Activated CD4-positive, alpha-beta memory T cell treated with anti-CD3 and anti-CD28 coated beads, Interleukin-2, amount 10 ng/mL, durations not matched to agents 7 days and 5 days (primary cell): ENCODE measurements at places on chromosomes 7 and 10. TPM values are rescaled to one million over a fixed set of nuclear protein-coding genes. Genes with fewer than 3 reads are reported as not detected.

HMX2 gene
- total RNA-seq: not detected

BTAF1 gene
- total RNA-seq: 51.3 TPM

PTF1A gene
- total RNA-seq: not detected

FKBP6 gene
- not detected for total RNA-seq

FOXI2 gene
- not detected for total RNA-seq

GRID1 gene
- not detected for total RNA-seq

HOXA4 gene
- total RNA-seq: 0.15 TPM

CPED1 gene
- total RNA-seq: not detected

LLCFC1 gene
- total RNA-seq: not detected

DNA sequence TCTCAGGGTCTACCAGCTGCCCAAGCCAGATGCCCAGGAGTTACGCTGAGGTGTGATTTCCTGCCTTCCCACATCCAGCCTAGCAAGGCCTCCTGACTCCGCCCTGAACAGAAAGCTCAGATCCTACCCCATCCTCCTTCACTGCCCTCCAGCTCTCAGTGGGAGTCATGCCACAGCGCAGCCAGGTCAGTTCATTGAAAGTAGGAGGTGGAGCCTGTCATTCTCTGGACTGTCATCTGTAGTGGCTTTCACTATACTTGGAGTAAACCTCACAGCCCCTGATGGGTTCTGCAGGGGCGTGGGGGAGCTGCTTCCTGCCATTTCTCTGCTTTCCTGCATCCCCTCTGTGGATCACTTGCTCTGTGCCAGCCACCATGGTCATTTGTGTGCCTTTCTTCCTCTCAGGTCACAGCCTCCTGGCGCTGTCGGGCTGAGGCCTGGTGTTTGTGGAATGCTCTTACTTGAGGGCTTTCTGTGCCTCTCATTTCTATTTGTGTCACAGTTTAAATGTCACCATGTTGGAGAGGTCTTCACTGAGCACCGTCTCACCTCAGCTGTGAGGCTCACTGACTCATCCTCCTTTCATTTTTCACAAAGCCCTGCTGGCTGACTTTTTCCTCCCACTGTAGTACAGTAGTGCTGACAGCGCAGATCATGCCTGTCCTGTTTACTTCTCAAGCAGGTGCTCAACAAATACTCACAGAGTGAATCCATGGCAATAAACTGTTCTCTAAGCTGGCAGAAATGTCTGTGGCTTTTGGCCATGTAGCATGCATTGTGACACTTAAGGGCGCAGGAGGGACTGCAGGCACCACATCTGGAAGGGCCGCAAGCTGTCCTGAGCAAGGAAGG lies 61.0 kb upstream of the TMEM248 start:
- DNase-seq: peak; percentile 64

- DNase-seq: no peak
Measured at GRCh38 chr7:145212050-145212449, 376.2 kb upstream of the TPK1 start.

- DNase-seq: no peak
Measured at GRCh38 chr7:141366091-141366621, 185.1 kb upstream of the AGK start.

- no peak for DNase-seq
Measured at GRCh38 chr10:114420811-114421485, 16.6 kb upstream of the AFAP1L2 start.

DNA sequence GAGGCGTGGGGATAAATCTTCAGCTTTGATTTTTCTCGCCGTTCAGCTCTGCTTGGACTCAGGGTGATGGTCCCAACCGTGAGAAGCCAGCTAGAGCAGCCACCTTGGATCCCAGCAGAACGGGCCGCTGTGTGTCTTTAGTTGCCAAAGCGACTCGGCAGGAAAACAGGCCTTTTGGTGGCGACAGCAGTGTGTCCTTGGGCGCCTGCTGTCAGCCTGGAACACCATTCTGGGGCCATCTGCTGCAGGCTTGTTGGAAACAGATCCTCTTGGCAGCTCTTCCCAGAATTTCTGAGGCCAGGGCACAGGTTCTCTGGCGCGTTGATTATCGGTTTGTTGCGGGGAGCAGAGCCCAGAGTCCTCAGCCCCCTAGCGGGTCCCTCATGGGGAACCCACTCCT lies 97.6 kb downstream of the CUX1 start:
- DNase-seq: no peak

GRCh38 chr10:3236644-3237404 lies 64.2 kb upstream of the PITRM1 start:
- no peak for DNase-seq

- DNase-seq: no peak
Measured at GRCh38 chr10:108791794-108792474, 1131.4 kb downstream of the XPNPEP1 start.

GRCh38 chr7:87810130-87810529 lies 66.0 kb downstream of the SLC25A40 start:
- no peak for DNase-seq

DNA sequence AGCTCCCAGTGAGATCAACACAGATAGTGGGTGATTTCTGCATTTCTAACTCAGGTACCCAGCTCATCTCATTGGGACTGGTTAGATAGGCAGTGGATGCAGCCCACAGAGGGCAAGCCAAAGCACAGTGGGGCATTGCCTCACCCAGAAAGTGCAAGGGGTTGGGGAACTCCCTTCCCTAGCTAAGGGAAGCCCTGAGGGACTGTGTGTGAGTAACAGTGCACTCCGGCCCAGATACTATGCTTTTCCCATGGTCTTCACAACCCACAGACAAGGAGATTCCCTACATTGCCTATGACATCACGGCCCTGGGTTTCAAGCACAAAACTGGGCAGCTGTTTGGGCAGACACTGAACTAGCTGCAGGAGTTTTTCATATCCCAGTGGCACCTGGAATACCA lies 62.8 kb downstream of the PPP1R3A start:
- DNase-seq: no peak

- no peak for DNase-seq
Measured at GRCh38 chr7:117130262-117130661, 177.0 kb downstream of the ST7 start.

GRCh38 chr7:29156907-29157452 lies 10.6 kb upstream of the CPVL start:
- DNase-seq: no peak

GRCh38 chr7:40674316-40674715 lies 539.5 kb downstream of the SUGCT start:
- DNase-seq: no peak
